ENCODE measurements at places on chromosomes 5 and 9. TPM values are rescaled to one million over a fixed set of nuclear protein-coding genes. Genes with fewer than 3 reads are reported as not detected.

GRCh38 chr9:38443181-38443580 lies 18.9 kb upstream of the IGFBPL1 start:
- H3K27ac ChIP-seq: peak overlapping the region; percentile 23
- H3K36me3 ChIP-seq: no peaks in the 10 kb centered on the region
- peaks cover 11% of the 10 kb centered on the region for H3K4me1 ChIP-seq
- DNase-seq: no peak

GRCh38 chr9:680106-680505 lies 161.4 kb upstream of the DMRT1 start:
- H3K4me1 ChIP-seq: peaks cover 54% of the 10 kb centered on the region
- H3K27ac ChIP-seq: no peak overlapping the region
- H3K27me3 ChIP-seq: no peaks in the 10 kb centered on the region
- H3K4me3 ChIP-seq: no peak overlapping the region
- no peaks in the 10 kb centered on the region for H3K36me3 ChIP-seq

DNA sequence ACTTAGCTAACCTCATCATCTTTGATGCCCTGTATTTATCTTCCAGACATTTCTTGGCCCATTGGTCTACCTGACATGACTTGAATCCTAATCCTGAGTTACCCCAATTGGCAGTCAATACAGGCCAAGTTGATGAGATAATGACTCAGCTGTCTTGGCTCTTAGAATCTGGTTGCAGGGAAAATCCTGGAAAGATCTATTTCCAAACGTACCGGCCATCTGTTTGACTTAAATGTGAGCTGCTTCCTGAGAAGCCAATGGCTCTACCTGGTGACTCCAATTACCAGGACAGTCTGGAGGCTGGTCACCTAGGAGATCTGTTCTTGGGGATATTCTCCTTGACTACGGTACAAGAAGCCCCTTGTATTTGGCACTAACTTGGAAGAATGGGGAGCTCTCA lies 475.2 kb upstream of the BRINP1 start:
- H3K4me3 ChIP-seq: no peak overlapping the region
- H3K27me3 ChIP-seq: no peaks in the 10 kb centered on the region
- no peak overlapping the region for H3K27ac ChIP-seq
- DNase-seq: no peak
- H3K36me3 ChIP-seq: no peaks in the 10 kb centered on the region

Gene ZBTB34
- total RNA-seq: 21.5 TPM

DNA sequence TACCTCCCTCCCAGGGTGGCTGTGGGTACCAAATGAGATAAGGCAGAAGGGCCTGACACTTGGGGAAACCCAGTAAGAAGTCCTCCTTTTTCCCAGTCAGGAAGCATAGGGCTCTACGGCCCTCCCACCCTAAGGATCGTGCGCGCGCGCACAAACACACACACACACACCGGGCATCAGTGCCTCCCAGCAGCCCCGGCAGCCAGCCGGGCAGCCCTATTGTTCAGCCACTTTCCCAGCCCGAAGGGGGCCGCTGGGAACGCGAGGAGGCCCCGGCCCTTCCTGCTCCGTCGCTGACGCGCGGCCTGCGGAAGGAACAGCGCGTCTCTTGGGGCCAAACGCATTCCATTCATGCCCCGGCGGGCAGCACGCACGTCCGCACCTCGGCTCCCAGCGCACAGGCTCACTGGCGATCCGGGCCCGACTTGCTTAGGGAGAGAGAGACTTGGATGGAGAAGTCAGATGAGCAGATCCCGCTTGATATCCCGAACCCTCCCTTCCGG lies 22.6 kb downstream of the DUSP1 start:
- DNase-seq: no peak
- H3K4me1 ChIP-seq: peaks cover 7% of the 10 kb centered on the region
- peak overlapping the region; percentile 61 for H3K27ac ChIP-seq
- peaks cover 12% of the 10 kb centered on the region for H3K27me3 ChIP-seq

DNA sequence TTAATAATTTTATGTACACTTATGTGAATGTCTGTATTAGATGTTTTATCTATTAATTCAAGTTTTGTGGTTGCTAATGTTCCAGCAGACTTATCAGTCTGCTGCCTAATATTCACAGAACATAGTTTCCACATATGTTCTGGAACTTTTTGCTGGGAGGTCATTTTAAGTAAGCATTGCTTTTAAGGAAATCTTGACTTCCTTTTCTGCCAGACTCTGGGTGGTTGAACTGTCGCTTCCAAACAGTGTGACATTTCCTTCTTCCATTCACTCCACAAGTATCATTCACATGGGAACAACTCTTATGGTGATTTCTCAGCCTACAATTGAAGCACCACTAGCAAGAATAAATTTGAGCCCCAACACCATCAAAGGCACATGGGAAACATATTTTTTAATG lies 82.9 kb downstream of the PLCXD3 start:
- H3K27ac ChIP-seq: no peak overlapping the region
- no peaks in the 10 kb centered on the region for H3K27me3 ChIP-seq
- no peaks in the 10 kb centered on the region for H3K36me3 ChIP-seq
- no peak for DNase-seq

Gene IQGAP2
- total RNA-seq: 17.2 TPM

Gene TNC
- 5.1 TPM for total RNA-seq

GRCh38 chr5:133783481-133783880 lies 171.1 kb upstream of the FSTL4 start:
- no peak overlapping the region for H3K4me3 ChIP-seq
- no peak overlapping the region for H3K27ac ChIP-seq
- H3K27me3 ChIP-seq: peaks cover 12% of the 10 kb centered on the region
- no peaks in the 10 kb centered on the region for H3K36me3 ChIP-seq
- DNase-seq: no peak

Gene HRH2
- total RNA-seq: 1.2 TPM

- H3K27me3 ChIP-seq: no peaks in the 10 kb centered on the region
- no peak overlapping the region for H3K27ac ChIP-seq
- no peak overlapping the region for H3K4me3 ChIP-seq
- peaks cover 2% of the 10 kb centered on the region for H3K4me1 ChIP-seq
- H3K36me3 ChIP-seq: peaks cover 28% of the 10 kb centered on the region
These were observed 26.3 kb downstream of the FAF2 start for GRCh38 chr5:176474476-176474875.

- H3K4me1 ChIP-seq: no peaks in the 10 kb centered on the region
- H3K27ac ChIP-seq: no peak overlapping the region
- H3K4me3 ChIP-seq: no peak overlapping the region
- no peaks in the 10 kb centered on the region for H3K36me3 ChIP-seq
These were observed 269.9 kb downstream of the PRR16 start for GRCh38 chr5:120734033-120734432.

GRCh38 chr5:178439493-178440180 lies 150.6 kb downstream of the COL23A1 start:
- H3K27me3 ChIP-seq: peaks cover 4% of the 10 kb centered on the region
- H3K36me3 ChIP-seq: no peaks in the 10 kb centered on the region
- H3K4me1 ChIP-seq: no peaks in the 10 kb centered on the region

GRCh38 chr9:109440117-109440515 lies 58.0 kb downstream of the PTPN3 start:
- no peak overlapping the region for H3K27ac ChIP-seq
- H3K4me3 ChIP-seq: no peak overlapping the region
- no peak for DNase-seq

DNA sequence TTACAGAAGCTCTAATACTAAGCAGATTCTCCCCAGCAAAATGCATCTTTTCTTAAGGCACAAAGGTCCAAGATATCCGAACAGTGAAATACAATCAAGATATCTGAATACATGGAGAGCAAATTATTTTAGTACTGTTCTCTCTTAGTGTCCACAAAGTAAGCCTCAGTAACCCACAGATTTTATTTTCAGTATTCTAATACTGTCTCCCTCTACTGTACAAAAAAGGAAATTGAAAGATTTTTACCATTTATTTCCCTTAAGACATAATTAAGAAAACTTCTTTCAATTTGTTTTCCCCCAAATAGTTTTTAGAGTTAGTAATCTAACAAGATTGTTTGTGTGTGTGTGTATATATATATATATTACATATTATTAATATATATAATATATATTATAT lies 24.7 kb upstream of the NOL6 start:
- H3K4me1 ChIP-seq: peaks cover 12% of the 10 kb centered on the region
- DNase-seq: no peak
- no peaks in the 10 kb centered on the region for H3K36me3 ChIP-seq
- H3K27me3 ChIP-seq: no peaks in the 10 kb centered on the region
- H3K27ac ChIP-seq: no peak overlapping the region
